Right lobe of liver (tissue), 6 donors: ENCODE measurements at places on chromosomes 3 and 15.
A peak's percentile ranks its signal among the peaks of the same experiment; 100 is the strongest.

DNA sequence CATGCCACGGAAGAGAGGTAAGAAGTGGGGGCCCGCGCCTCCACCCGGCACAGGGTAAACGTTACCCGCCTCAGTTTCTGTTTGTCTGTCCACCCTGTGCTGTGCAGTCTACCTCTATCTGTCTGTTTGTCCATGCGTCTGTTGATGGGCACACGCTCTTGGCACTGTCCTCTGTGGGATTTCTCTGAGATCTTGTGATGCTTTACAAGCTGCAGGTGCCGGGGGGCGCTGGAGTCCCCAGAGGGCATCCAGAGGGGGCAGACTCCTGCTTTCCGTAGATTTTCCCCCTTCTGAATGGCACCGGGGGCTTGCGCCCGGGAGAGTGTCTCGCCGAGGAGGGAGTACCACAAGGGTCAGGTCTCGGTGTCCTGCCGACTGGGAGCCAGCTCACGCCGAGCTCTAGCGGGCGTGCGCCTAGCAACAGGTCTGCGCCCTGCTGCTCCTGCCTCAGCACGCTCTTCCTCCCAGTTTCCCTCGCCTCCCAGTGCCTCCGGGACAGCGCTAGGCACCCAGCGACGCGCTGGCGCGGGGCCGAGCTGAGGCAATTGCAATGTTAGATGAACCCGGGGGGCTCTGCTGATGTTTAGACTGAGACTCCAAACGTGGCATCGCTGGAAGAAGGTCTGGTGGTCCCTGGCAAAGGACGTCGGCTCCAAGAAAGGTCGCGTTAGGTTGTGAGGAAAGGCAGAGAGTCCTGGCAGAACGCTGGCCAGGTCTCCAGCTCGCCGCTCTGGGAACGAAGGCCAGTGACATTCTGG, 667 bp downstream of the CEMIP start:
- no peak for DNase-seq

DNA sequence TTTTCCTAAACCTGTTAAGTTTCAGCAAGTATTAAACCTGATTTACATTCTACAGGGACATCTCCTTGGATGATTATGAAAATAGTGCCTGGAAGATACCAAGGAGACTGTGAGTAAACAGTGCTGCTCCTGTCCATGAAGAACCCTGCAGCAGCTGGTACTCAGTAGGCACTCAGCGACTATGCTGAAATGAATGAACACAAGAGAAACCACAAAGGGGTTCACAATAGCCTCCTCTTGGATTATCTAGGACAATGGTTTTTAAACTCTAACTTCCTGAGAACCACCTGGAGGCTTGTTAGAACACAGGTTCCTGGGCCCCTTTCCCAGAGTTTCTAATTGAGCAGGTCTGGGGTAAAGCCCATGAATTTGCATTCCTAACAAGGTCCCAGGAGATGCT, 488.4 kb upstream of the UBE2E2 start:
- no peak for DNase-seq

DNA sequence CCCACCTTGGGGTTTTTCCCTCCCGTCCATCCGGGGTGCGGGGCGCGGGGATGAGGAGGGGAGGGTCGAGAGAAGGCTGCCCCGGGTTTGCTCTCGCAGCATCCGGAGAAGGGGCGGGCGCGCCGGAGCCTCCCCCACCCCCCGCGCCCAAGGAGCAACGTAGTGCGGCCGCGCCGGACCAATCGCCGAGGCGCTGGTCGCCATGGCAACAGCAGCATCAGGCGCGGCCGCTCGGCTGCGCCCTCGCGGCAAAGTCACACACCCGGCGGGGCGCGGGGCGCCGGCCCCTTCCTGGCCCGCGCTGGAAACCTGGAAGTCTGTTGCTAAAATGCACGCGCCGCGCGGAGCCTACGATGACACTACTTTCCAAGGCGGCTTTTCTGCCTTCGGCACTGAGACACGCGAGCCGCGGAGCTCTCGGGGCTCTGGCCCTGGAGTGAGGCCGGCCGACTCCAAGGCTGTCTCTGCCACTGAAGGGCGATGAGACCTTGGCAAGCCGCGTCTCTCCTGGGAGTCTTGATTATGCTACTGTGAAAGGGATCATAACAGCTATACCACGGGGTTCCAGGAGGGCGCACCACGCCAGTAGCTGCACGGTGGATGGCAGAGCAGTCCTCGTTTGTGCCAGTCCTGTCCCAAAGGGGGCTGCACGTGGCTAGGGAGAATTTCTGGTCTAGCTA, at the start of gene IQSEC1:
TSS of gene IQSEC1 (minus strand) at position 104 of the 680 bp plus-strand sequence. CDS start 415 bp downstream, outside the sequence.
- DNase-seq, result no peak

GRCh38 chr3:82386647-82387046, 625.2 kb upstream of the GBE1 start:
- no peak for DNase-seq

DNA sequence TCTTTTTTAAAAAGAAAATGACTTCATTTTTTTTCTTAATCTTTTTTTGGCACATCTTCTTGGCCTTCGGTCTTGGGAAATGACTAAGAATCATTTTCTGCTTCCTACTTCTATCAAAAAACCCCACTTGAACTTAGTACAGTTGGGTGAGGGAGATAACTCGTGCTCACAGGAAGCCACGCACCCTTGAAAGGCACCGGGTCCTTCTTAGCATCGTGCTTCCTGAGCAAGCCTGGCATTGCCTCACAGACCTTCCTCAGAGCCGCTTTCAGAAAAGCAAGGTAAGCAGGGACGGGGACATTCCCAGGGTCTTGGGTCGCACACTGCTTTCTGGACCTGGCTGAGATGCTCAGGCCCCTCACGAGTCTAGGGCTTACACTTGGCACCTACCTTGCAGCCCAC, at the start of gene CCR4:
TSS of gene CCR4 (plus strand) at position 235 of the 402 bp plus-strand sequence. CDS start 1,779 bp downstream, outside the sequence.
- no peak for DNase-seq

DNA sequence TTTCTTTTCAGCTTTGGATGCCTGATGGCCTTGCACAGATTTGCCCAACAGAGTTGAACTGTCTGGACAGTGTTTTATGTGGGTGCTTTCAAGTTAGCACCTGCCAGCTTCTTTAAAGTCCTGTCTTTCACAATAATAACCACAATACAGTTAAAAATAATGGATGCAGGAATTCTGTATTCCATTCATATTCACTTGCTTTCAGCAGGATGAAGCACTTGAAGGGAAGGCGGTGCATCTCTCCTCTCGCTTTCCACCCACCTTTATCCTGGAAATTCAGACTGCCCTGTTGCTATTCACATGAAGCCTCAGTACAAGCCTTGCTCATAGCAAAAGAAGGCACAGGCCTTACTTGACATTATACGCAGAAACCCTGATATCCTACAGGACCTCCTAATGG, 26.5 kb upstream of the GYG1 start:
- no peak for DNase-seq

GRCh38 chr3:125644036-125645005, 49.0 kb upstream of the OSBPL11 start:
- peak; percentile 77 for DNase-seq

GRCh38 chr15:94457661-94458060, 226.3 kb downstream of the MCTP2 start:
- no peak for DNase-seq

GRCh38 chr3:164397462-164397861, 680.8 kb downstream of the SI start:
- DNase-seq, result no peak

GRCh38 chr3:18538463-18539230, 113.5 kb upstream of the SATB1 start:
- no peak for DNase-seq

DNA sequence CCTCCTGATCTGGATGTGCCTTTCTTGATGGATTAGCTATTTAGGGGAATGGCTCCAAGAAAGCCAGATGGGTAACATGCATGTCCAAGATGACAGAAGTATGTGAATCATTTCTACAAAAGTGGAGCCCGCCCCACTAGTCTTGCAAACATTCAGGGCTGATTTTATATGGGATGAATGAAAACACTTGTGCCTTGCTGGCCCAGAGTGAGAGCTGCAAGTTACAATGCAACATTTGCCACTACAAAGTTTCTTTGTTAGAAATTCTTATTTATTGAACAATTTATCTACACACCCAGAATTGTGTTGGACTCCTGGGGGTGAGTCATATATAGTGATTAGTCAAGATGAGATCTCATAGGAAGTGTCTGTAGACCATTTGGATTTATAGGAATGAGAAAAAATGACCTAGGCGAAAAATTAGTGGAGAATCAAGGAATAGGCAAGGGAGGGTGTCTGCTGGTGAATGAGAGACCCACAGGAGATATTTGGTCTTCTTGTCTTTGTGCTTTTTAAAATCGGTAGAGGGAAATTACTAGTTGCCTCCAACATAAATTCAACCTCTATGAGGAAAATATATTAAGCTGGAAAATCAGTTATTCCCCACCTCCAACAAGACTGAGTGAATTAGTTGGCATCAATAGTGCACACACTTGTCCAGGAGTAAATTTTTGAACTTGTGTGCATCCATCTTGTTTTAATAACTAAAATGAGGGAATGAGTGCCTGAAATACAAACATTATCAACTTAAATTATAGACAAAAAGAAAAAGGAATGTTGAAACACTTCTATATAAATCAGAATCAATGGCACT, 53.5 kb upstream of the DCBLD2 start:
- DNase-seq, result no peak

DNA sequence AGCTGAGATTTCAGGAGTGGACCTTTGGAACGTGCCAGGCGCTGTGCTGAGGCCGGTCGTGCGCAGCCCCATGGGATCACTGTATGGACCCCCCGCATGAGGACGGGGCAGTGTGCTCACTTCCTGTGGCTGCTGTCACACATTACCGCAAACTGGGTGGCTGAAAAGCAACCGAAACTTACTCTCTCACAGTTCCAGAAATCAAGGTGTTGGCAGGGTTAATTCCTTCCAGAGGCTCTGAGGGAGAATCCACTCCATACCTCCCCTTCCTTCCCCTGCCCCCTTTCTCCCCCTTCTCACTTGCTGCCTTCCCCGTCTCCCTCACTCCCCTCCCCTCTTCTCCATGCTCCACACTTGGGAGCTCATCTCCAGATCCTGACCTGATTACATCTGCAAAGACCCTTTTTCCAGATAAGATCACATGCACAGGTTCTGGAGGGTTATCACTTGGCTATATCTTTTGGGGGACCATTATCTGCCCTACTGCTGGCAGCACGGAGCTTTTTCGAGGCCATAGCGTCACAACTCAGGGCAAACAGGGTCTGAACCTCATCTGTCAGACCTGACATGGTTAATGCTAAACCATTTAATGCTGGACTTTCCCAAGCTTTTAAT, 41.2 kb downstream of the KLF13 start:
- DNase-seq, result no peak

DNA sequence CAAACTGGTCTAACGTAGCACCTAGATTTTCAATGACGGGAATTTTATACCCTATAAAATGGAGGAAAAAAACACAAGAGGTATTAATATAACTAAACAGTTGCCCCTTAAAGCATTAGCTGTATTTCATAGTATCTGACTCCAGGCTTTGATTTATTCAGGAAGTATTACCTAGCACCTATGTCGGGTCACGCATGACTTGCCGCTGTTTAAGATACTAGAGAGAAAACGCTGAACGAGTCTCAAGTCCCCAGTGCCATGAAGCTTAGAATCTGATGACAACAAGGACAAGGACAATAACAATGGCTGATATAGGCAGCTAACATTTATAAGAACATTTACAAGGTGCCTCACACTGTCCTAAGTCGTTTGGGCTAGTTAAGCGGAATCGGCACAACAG, 1.9 kb downstream of the SNRPA1 start:
- DNase-seq, result no peak

- no peak for DNase-seq
These were observed 449.9 kb upstream of the NR2F2 start for GRCh38 chr15:95880630-95881029.

DNA sequence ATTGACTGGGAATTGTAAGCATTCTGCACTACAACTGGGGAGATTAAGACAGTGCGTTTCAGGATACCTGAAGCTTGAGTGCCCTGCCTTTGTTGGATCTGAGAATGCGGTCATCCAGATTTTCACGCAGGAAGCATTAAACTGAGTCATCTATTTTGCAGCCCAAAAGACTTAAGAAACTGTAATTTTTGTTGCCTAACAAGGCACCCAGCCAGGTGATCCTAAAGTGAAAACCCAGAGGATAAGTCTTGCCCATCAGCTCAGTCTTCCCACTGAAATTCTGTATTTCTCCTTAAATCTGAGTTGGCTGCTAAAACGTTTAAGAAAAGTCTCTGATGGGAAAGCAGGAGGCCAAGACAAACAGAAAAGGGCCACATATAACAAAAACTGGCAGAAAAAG, 242.5 kb upstream of the TMCO5A start:
- no peak for DNase-seq

DNA sequence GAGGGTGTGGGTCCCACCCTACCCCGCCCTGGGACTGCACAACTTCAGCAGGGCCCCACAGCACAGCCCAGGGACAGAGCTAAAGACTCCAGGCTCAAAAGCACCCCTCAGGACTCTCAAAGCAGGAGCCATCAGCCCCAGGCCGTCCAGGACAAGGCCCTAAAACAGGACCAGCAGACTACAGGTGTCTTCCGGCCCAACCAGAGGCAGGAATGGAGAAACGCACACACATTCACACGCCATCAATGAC, 26.1 kb downstream of the ATRIP start:
- no peak for DNase-seq

DNA sequence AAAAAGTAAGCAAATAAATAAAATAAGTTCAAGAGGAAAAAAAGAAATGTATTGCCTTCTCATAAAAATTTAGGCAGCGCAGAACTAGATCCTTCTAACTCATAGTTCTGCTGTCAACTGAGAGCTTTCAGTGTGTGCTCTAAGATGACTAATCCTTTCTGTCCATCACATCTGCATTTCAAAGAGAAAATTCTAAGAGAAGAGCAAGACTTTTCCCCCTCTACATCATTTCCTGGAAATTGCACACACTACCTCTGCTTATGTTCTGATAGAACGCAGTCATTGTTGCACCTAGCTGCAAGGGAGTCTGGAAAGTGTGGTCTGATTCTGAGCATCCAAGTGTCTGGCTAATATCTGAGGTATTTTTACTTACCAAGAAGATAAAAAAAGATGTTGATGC, 39.6 kb upstream of the SLCO3A1 start:
- DNase-seq, result no peak

DNA sequence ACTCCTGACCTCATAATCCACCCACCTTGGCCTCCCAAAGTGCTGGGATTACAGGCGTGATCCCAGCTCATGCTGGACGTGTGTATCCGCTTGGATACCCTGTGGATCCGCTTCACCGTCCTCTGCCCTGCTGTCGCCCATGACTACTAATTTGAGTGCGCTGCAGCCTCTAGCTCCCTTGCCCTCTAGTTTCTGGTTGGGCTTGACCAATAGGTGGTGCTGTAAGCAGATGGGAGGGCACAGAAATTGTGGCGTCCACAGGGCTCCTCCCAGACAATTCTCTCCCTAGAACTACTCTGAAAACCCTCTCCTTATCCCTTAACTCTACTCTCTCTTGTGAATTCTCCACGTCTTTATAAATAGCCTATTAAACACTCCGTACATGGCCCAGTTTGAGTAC, 36.2 kb downstream of the ZPLD1 start:
- no peak for DNase-seq

DNA sequence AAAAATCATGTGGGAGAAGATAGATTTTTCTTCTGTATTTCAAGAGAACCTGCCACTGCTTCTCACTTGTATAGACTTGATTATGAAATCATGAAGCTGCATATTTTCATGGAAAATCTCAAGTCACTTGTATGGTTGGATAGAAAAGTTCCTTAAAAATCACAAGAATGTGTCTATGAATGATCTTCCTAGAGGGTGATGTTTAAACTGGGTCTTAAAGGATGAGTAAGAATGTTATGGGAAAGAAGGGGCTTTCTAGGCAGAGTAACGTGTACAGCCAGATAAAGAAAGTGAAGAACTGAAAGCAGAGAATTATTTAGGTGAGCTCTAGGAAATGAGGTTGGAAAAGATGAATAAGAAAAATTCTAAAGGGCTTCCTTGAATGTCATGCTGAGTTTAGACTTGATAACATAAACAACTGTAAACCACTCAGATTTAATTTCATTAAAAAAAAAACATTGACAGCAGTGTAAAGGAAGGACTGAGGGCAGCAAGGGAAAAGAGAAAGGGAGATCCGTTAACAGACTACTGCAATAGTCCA, 5.0 kb downstream of the CD47 start:
- DNase-seq, result no peak
